ENCODE measurements at places on chromosomes 5 and 9. TPM values are rescaled to one million over a fixed set of nuclear protein-coding genes. Genes with fewer than 3 reads are reported as not detected.

DNA sequence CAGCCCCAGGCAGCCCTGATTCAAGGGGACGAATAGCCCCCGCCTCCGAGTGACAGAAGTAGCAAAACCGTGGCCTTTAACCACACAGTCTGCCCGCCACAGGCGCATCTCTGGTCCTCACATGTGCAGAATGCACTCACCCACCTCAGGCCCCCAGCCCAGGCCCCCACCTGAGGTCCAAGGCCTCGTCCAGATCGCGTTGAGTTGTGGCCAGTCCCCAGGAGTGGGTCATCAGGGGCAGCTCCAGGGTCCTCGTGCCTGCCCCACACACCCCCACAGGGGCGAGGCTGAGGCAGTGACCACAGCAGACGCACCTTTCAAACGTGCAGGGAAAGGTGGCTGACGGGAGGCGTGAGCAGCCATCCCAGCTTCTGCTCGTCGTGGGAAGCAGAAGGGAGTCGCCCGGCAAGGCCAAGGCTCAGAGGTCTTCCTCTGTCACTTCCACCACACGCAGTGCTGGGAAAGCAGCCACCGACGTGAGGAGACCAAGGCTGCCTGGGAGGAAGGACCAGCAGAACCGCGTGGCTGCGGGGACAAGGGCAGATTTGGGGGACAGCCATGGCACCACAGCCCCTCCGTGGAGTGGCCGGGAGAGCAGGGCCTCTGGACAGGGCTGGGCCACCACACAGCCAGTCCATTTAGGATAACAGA lies 77.8 kb upstream of the OTULINL start:
- no peak overlapping the region for H3K4me3 ChIP-seq
- H3K4me1 ChIP-seq = no peaks in the 10 kb centered on the region
- no peaks in the 10 kb centered on the region for H3K27me3 ChIP-seq
- no peak overlapping the region for H3K27ac ChIP-seq

Gene BAAT
- total RNA-seq = not detected

DNA sequence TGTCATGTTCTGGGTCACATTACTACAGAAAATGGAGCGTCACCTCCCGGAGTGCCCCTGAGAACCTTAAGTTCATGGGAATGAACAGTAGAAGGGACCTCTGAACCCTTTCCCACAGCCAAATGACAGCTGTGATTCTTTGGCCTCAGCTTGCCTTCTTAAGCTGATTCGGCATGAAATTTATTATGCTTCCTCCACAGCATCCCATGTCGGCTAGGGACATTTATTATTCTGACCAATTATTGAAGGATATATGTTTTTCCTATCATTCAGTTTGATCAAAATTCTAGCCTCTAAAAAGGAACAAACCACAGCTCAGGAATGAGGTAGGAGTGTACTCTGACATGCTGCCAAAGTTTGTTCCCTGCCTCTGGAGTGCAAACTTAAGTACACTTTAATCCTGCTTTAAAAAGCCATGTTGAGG lies 440.6 kb downstream of the CETN3 start:
- H3K27ac ChIP-seq = no peak overlapping the region
- no peaks in the 10 kb centered on the region for H3K27me3 ChIP-seq
- H3K4me1 ChIP-seq = no peaks in the 10 kb centered on the region
- H3K36me3 ChIP-seq = no peaks in the 10 kb centered on the region

DNA sequence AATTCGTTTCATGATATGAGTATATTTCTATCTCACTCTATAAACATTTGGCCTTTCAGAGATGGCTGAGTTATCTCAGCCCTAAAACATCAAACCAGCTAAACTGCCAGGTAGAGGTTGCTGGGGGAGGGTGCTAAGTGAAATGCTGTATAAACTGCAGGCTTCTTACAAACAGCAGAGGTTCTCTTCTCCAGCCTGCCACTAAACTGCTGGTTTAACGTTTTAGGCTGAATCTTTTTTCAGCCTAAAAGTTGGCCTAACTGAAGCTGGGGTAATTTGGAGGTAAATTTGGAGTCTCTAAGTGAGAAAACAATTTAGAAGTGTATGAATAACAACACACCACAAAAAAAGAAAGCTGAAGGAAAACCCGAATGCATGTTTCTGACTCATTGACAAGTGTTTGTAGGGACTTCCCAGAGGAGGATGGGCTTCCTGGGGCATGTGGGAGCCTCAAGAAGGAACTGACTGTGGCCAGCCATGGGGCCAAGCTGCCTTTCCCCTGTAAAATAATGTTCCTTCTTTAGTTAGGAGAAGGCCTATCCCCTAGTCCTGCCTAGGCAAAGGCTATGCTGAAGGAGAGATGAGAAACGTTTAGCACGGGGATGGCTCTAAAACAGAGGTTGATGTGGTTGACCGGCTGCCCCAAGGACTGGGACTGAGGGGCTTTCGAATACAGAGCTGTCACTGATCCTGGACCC lies 44.3 kb downstream of the SLC28A3 start:
- no peaks in the 10 kb centered on the region for H3K27me3 ChIP-seq
- DNase-seq = no peak
- H3K4me3 ChIP-seq = no peak overlapping the region
- H3K27ac ChIP-seq = peak overlapping the region; percentile 6

DNA sequence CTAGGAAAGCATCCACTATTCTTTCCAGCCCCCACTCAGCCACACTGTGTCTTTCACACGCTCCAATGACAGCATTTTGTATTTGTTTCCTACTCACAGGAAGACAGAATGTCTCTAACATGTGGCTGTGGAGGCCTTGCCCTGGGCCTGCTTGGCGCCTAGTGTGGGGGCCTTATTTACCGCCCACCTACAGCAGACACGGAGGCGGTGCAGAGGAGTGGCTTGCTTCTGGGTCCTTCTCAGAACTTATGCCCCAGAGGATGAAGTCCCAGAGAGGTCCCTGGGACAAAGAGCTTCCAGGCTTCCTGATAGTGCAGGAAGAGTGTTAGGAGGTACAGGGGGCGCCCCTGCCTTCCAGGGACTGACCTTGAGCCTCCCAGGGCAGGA lies 8.5 kb upstream of the MRNIP start:
- no peaks in the 10 kb centered on the region for H3K27me3 ChIP-seq
- no peak overlapping the region for H3K4me3 ChIP-seq

Gene GAS1
- 0.12 TPM for total RNA-seq

- peak; percentile 92 for DNase-seq
- H3K4me3 ChIP-seq = no peak overlapping the region
- H3K4me1 ChIP-seq = peaks cover 27% of the 10 kb centered on the region
- no peaks in the 10 kb centered on the region for H3K27me3 ChIP-seq
- no peak overlapping the region for H3K27ac ChIP-seq
Measured at GRCh38 chr9:112037281-112038016, 137.6 kb downstream of the SUSD1 start.

DNA sequence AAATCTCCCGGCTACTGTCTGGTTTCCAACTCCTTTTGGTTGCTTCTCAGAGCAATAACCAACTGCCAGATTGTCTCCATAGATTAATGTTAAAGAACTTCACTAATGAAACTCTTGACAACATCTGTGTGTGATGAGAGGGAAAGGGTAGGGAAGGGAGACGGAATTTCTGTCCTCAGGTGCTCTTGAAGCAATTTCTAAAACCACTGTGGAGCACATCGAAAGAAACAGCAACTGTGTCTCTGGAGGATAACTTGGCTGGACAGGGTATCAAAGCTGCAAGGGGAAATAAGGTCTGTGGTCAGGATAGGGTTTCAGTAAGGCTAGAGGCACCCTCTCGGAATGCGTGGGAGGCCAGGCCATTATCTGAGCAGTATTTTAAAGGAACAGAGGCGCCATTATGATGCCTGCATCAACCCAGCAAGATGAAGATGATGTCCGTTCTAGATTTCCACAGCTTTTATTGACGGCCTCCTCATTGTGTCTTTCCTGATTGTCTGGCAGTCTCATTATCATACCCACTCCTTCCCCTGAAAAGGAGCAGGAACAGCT lies 76.6 kb downstream of the RORB start:
- no peak overlapping the region for H3K4me3 ChIP-seq
- H3K27ac ChIP-seq = no peak overlapping the region
- no peak for DNase-seq
- no peaks in the 10 kb centered on the region for H3K27me3 ChIP-seq
- no peaks in the 10 kb centered on the region for H3K36me3 ChIP-seq
- no peaks in the 10 kb centered on the region for H3K4me1 ChIP-seq

GRCh38 chr5:40217553-40217952 lies 462.2 kb upstream of the PTGER4 start:
- DNase-seq = no peak
- no peak overlapping the region for H3K27ac ChIP-seq
- H3K4me1 ChIP-seq = no peaks in the 10 kb centered on the region
- no peaks in the 10 kb centered on the region for H3K36me3 ChIP-seq
- H3K27me3 ChIP-seq = no peaks in the 10 kb centered on the region
- H3K4me3 ChIP-seq = no peak overlapping the region
